ENCODE measurements at places on chromosomes 12 and 14. TPM values are rescaled to one million over a fixed set of nuclear protein-coding genes. Genes with fewer than 3 reads are reported as not detected.

C12orf54 gene
- not detected for total RNA-seq

SPATS2 gene
- total RNA-seq: 7.4 TPM

SSTR1 gene
- total RNA-seq: not detected

- DNase-seq: no peak
Observed at GRCh38 chr12:99020871-99021270, 375.8 kb downstream of the APAF1 start.

DHRS2 gene
- total RNA-seq: not detected

- DNase-seq: no peak
Observed at GRCh38 chr12:32828120-32828519, 68.5 kb downstream of the PKP2 start.

DNA sequence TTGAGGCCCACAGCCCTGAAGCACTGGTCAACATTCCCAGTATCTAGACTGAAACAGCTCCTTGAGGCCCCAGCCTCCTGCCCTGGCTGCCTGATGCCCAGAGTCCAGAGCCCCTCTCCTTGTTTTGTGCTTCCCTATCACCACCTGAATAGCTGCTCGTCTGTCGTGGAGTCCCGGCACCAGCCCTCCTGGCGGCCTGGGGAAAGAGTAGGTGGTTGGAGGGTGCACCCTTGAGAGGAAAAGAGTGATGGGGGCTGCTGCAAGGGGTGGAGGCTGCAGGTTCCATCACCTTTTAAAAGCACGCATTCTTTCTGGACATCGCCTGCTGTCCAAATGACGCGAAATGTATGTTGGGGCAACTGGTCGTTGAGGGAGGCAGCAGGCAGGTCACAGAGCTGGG is 3.2 kb downstream of the RABGGTA start:
- DNase-seq: no peak

DNA sequence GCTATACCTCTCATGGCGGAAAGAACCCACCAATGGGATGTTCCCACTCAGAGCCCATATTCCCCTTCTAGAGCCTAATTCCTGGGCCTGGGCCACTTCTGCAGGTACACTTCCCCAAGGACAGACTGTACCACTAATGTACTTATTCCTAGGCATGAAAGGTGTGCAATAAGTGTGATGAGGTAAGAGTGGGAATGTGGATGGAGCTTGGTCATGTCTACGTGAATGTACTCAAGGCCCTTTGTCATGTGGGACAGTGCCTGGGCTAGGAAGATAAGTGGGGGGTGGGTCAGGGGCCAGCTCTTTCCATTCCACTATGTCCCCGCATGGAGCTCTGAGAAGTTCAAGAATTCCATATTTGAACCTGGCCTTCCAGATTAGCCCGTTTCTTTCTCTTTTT is 63.4 kb upstream of the FUT8 start:
- DNase-seq: no peak
